Stimulated activated CD8-positive, alpha-beta memory T cell treated with anti-CD3 and anti-CD28 coated beads, Interleukin-4, amount 100 ng/mL, for 1 hour (primary cell): ENCODE measurements at places on chromosomes 12 and 14.

DNA sequence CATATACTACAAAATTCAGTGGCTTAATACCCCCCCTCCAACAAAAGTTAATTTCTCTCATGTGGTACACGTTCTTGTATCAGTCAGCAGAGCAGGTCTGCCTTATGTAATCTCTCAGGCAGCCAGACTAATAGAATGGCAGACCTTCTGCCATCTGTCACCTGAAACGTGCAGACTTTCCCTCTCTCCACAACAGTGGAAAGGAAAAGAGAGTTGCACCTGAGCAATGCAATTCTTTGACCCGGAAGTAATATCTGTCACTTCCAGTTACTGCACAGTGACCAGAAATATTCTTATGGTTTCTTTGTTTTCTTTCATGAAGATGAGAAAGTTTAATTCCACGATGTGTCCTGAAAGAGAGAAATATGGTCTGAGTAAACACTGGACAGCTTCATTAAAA is 14.4 kb downstream of the KERA start:
- no peak for DNase-seq

- DNase-seq, result no peak
These were observed 37.0 kb downstream of the B4GALNT3 start for GRCh38 chr12:496736-497135.

- DNase-seq, result no peak
These were observed 110.7 kb downstream of the SLC15A5 start for GRCh38 chr12:16166563-16167470.

GRCh38 chr14:68341411-68342212 is 451.3 kb downstream of the ZFP36L1 start:
- DNase-seq, result no peak

GRCh38 chr14:66487164-66487563 is 993 bp downstream of the CCDC196 start:
- no peak for DNase-seq

- DNase-seq, result no peak
These were observed 305.2 kb upstream of the MIS18BP1 start for GRCh38 chr14:45558183-45558582.

- DNase-seq, result no peak
These were observed 27.9 kb downstream of the FAR2 start for GRCh38 chr12:29176941-29177340.

DNA sequence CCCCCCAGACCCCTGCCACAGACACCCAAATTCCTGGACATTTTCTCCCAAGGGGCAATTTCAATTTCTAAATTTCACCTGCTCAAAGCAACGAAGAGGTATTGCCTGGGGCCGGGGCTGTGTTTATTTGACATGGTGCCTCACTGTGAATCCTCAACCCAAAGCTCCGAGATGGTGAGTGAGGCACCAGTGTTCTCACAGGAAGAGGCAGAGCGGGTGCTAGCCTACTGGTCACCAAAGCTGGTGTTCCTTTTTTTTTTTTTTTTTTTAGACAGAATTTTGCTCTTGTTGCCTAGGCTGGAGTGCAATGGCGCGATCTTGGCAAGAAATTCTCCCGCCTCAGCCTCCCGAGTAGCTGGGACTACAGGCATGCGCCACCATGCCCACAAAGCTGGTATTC is 14.8 kb upstream of the SH2B3 start:
- DNase-seq, result no peak

DNA sequence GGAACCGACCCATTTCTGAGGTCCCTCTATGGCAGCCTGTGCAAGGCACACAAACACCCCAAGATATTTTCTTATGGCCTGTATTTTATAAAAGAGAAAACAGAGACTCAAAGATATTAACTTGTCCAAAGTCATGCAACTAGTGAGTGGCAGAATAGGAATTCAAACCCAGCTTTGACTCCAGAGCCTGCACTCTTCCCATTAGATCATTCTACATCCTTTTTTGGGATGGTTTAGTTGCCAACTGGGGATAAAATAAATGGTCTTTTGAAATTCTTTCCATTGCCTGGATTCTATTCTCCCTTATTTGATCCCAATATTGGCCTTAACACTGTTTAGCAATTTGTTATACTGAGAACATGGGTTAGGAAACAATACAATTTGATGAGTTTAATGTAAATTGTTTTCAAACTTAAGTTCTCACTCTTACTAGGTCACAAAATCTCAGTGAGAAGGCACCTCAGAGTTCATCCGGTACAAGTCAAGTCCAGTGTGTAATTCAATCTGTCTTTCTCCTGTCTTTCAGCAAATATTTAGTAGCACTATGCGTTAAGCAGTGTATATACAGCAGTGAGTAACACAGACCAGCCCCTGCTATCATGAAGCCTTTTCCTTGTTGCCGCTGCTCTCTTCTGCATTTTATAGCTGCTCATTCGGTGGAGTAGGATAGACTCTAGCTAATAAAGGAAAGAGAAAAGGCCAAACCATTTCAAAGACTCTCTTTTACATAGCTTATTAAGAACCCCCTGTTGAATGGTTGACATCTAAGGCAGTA is 162.1 kb upstream of the IFNG-AS1 start:
- no peak for DNase-seq

- DNase-seq, result no peak
These were observed 22.4 kb upstream of the RNU6-8 start for GRCh38 chr14:32225378-32225920.

- DNase-seq, result no peak
These were observed 6.5 kb downstream of the PPP1R3E start for GRCh38 chr14:23296012-23296777.

- no peak for DNase-seq
These were observed 29.0 kb downstream of the SLC6A12 start for GRCh38 chr12:184811-185575.

- DNase-seq, result no peak
These were observed 515.7 kb upstream of the ATXN7L3B start for GRCh38 chr12:74021937-74022336.

GRCh38 chr12:49776858-49777257 is 35.5 kb downstream of the TMBIM6 start:
- DNase-seq, result no peak

DNA sequence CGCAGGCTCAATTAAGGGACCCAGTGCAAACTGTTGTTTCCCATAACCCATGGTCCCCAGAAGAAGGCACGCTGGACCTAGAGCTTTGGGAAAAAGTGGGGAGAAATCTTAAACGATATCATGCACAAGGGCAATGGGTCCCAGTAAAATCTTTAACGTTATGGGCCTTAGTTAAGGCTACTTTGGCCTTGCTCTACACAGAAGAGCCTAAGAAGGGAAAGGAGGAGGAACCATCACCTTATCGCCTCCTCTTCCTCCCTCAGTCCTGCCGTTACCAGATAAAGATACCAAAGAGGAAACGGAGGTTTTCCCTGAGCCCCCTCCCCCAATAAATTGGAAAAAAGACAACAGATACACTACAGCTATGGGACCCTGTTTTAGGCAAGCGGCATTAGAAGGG is 116.9 kb downstream of the PPHLN1 start:
- no peak for DNase-seq

GRCh38 chr14:97543816-97544215 is 746.6 kb downstream of the VRK1 start:
- DNase-seq, result no peak

DNA sequence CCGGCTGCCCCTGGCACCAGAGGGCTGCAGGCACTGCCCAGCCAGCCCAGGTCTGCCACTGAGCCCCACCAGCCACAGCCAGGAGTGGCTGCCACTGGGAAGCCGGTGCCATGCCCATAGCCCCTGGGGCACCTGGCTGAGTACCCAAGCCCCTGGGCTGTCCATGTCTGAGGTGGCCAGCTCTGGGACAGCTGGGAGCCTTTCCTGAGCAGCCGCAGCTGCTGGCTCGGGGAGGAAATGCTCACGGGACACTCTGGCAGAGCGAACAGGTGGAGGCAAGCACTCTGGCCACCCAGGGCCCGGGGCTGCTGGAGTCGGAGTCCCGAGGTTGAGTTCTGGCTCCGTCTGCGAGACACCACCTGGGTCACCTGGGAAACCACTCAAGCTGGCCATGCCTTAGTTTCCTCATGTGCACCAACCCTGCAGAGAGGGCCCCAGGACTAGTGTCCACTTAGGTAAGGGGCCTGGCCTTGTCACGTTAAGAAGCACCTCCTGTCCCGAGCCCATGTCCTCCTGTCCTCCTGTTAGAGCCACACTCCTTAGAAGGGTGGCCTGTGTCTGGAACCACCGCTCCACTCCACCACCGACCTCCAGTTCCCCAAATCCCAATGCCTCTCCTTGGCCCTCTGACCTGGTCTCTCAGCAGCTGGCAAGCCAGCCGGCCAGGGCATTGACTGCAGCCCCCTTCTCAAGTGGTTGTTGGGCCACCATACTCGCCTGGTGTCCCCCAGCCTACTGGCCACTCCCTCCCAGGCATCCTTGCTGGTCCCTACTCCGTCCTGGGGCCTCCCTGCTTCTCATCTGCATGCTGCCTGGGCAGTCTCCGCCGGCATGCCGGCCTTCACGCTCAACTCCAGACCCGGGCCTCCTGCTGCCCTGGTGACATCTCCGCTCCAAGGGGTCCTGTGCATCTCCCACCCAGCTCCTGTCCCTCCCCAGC is 45.3 kb downstream of the BEGAIN start:
- DNase-seq, result no peak

GRCh38 chr14:102019006-102019540 is 54.7 kb downstream of the DYNC1H1 start:
- no peak for DNase-seq

- DNase-seq, result no peak
These were observed 19.7 kb upstream of the FGD4 start for GRCh38 chr12:32379667-32380066.

GRCh38 chr14:89137526-89138163 is 279.4 kb downstream of the FOXN3 start:
- no peak for DNase-seq

DNA sequence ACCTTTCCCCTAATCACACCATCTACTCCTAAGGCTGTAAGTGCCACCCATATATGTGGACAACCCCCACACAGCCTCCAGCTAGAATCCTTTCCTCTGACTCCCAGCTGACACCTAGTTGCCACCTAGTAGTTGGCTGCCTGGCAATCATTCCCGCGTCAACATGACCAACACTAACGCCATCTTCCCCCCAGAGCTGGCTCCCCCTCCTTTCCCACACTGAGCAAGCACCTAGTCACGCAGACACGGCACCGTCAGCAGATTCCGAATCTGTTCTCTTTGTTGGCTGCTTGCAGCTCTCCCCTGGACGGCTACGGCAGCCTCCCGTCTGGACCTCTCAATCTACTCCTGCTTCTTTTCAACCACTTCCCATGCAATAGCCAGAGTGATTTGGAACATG is 27.7 kb downstream of the UBR7 start:
- DNase-seq, result no peak

GRCh38 chr12:130461447-130461815 is 123.7 kb downstream of the PIWIL1 start:
- DNase-seq, result no peak

GRCh38 chr12:109877504-109878246 is 2.7 kb downstream of the GLTP start:
- no peak for DNase-seq

GRCh38 chr12:16785953-16786352 is 180.0 kb upstream of the LMO3 start:
- no peak for DNase-seq

- DNase-seq, result no peak
These were observed 8.1 kb downstream of the DAO start for GRCh38 chr12:108888031-108888430.

- DNase-seq, result no peak
These were observed 17.5 kb downstream of the DYRK4 start for GRCh38 chr12:4579305-4580102.

DNA sequence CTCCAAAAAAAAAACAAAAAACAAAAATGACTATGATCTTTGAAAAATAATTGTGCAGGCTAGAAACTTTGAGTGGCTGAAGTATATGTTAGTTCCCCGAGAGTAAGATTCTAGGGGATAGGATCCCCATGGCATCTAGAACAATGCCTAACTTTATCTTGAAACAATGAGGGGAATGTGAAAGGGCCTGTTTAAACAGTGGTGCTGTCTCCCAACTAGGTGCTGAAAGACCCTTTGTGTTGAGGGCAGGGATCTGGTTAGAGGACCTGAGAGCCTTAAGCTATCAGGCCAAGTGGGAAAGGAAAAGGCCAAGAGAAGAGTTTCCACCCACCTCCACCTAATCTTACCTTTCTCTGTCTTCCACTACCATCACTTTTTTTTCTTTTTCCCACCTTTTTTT is 6.8 kb upstream of the YLPM1 start:
- no peak for DNase-seq

- no peak for DNase-seq
These were observed 922 bp downstream of the TBX5 start for GRCh38 chr12:114404926-114405518.
